ENCODE measurements at places on chromosomes 2 and 18.

DNA sequence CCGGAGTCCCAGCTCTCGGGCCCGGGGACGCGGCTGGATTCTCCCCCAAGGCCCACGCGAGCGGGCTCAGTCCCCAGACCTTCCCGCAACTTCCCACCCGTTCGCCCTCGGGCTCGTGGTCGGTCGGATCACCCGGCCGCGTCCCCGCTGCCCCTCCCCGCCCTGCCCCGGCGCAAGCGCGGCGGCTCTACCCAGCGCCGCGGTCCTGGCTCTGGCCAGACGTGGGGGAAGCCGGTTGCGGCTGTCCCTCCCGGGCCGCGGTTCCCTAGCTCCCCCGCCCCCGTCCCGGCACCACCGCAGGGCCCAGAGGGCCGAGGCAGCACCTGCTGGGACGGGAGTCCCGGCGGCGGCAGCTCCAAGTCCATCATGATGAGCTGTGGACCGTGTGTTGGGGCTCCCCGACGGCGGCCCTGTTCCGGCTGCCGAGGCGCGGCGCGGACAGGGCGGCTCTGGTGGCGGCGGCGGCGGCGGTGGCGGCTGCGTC lies 276 bp downstream of the NFE2L2 start:
- DNase-seq: peak; percentile 36

GRCh38 chr2:101463421-101463820 lies 11.5 kb downstream of the RFX8 start:
- DNase-seq: no peak

GRCh38 chr2:240249423-240250149 lies 109.1 kb upstream of the OTOS start:
- DNase-seq: no peak

GRCh38 chr18:22166069-22166950 lies 3.1 kb upstream of the GATA6 start:
- no peak for DNase-seq

DNA sequence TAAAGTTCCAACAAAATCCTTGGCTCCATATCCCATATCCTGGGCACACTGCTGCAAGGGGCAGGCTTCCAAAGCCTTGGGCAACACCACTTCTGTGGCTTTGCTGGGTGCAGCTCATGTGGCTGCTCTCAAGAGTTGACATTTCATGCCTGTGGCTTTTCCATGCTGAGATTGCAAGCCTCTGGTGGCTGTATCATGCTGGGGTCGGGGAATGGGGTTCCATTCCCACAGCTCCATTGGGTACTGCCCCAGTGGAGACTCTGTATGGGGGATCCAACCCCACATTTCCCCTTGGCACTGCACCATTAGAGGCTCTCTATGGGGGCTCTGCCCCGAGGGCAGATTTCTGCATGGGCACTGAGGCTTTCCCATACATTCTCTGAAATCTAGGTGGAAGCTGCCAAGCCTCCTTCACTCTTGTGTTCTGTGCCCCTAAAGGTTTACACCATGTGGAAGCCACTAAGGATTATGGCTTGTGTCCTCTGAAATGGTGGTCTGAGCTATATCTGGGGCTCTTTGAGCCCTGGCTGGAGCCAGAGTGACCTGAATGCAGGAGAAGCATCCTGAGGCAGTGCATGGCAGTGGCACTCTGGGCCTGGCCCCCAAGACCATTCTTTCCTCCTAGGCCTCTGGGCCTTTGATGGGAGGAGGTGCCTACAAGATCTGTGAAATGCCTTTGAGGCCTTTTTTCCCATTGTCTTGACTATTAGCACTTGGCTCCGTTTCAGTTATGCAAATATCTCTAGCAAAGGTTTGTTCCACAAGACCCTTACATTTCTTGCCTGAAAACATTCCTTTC lies 107.9 kb downstream of the PTGR3 start:
- no peak for DNase-seq

GRCh38 chr2:212945526-212945925 lies 205.9 kb downstream of the IKZF2 start:
- no peak for DNase-seq

GRCh38 chr2:241084856-241085444 lies 17.1 kb downstream of the MTERF4 start:
- DNase-seq: no peak

DNA sequence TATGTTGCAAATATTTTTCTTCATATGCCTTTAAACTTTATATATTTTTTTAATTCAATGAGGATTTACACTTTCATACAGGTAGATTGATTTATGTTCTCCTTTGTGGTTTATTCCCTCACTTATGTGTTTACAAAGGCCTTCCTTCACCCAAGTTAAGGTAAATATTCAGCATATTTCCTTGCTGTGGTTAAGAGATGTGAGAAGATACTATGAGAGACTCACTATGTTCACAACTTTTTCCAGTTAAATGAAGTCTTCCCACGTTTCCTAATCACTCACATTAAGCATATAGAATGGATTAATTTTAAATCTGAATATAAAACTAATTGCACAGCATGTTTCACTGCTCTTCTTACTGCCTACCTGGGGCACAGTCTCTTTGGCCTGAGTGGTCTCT lies 597 bp downstream of the PECR start:
- no peak for DNase-seq

DNA sequence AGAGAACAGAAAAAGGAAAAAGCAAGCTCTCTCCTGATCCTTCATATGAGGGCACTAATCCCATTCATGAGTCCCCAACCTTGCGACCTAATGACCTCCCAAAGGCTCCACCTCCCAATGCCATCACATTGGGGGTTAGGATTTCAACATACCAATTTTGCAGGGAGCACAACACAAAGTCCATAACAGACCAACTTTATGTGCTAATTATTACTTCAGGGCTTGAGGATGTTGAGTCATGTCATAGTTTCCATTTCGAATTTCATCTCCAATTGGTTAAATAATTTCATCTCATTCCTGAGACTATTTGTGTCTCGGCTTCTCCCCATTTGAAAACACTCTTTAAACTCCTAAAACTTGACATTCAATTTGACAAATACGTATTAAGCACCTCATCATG lies 69.9 kb upstream of the KLF7 start:
- DNase-seq: no peak

GRCh38 chr2:28152585-28153280 lies 239.9 kb upstream of the FOSL2 start:
- no peak for DNase-seq

- DNase-seq: no peak
Observed at GRCh38 chr2:182980115-182980514, 58.1 kb downstream of the NCKAP1 start.

DNA sequence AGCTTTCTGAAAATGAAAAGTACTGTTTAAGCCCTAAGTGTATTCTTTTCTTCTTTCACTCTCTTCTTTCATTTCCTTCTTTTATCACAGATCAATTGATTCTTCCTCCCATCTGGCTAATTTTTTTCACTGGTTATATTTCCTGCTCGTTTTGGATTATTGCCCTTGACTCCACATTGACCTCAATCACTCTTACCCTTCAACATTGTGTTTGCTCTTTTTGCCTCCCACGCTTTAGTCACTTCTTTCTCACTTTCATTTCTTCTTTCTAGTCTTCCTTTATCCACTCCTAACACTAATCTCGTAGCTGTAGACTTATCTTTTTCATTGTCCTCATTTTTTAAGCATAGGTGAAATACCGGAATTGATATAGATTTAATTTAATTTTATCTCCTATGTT lies 320.3 kb upstream of the VRK2 start:
- no peak for DNase-seq
